ENCODE measurements at places on chromosomes 3 and 15.

- no peak for DNase-seq
Observed at GRCh38 chr15:90957031-90957790, 2.5 kb downstream of the RCCD1 start.

- no peak for DNase-seq
Observed at GRCh38 chr3:196662711-196663571, 23.4 kb downstream of the NRROS start.

GRCh38 chr15:63135281-63135680, 13.6 kb downstream of the LACTB start:
- DNase-seq, result no peak

DNA sequence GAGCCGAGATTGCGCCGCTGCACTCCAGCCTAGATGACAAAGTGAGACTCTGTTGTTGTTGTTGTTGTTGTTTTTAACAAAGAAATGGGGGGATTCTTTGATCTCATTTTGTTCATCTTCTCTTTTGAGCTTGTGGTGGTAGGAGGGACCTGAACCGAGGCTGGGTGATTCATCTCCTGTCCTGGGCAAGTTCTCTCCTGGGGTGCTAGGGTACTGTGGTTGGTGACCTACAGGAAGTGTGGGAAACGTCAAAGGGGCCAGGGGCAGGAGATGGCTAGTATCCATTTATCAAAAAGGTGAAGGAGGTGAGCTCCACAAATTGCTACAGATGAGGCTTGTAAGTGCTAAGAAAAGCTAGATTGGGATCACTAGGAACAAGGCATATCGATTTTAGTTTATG, 14.3 kb downstream of the PPCDC start:
- DNase-seq, result no peak

- no peak for DNase-seq
Observed at GRCh38 chr15:95325763-95326404, 1004.6 kb upstream of the NR2F2 start.

DNA sequence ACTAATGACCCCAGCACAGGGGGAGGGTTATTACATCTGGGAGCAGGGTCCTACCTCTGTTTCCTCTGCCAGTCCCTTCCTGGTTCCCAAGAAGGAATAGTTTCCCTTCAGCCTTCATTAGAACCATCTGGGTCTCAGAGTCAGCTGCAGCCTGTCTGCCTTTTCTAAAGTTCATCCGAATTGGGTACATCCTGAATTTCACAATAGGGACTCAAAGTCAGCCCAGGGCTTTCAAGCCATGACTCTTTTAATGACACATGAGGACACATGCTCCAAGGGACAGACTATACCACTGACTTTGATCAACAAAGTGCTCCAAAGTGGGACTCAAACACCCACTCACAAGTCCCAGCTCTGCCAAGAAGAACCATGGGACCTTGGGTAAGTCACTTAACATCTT, 12.7 kb upstream of the CRABP1 start:
- DNase-seq, result no peak

DNA sequence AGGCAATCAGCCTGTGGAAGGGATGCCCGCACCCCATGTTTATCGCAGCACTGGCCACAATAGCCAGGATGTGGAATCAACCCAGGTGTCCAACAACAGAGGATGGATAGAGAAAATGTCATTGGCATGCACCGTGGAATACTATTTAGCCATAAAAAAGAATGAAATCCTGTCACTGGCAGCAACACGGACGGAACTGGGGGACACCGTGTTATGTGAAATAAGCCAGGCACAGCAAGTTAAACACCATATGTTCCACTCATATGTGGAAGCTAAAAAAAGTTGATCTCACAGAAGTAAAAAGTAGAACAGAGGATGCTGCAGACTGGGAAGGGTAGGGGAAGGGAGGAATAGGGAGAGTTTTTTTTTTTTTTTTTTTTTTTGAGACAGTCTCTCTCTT, 15.6 kb downstream of the MELTF start:
- DNase-seq, result no peak

DNA sequence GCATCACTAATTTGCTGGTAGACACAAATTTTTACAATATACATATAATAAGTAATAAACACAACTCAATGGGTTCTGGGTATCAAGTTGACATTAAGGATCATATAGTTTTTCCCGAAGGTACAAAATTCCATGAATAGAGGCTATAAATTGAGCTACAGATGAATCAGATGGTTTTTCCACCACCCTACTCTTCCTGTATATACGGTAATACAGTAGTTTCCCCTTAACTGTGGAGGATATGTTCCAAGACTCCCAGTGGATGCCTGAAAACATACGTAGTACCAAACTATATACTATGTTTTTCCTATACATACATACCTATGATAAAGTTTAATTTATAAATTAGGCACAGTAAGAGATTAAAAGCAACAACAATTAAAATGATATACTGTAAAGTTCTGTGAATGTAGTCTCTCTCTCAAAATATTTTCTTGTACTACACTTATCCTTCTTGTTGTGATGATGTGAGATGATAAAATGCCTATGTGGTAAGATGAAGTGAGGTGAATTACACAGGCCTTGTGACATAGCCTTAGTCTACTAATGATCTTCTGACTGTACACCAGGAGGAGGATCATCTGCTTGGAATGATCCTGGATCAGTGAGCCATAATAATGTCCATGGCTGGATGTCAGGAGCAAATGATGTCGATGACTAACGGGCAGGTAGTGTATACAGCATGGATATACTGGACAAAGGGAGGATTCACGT, 116.7 kb downstream of the NR1I2 start:
- no peak for DNase-seq

DNA sequence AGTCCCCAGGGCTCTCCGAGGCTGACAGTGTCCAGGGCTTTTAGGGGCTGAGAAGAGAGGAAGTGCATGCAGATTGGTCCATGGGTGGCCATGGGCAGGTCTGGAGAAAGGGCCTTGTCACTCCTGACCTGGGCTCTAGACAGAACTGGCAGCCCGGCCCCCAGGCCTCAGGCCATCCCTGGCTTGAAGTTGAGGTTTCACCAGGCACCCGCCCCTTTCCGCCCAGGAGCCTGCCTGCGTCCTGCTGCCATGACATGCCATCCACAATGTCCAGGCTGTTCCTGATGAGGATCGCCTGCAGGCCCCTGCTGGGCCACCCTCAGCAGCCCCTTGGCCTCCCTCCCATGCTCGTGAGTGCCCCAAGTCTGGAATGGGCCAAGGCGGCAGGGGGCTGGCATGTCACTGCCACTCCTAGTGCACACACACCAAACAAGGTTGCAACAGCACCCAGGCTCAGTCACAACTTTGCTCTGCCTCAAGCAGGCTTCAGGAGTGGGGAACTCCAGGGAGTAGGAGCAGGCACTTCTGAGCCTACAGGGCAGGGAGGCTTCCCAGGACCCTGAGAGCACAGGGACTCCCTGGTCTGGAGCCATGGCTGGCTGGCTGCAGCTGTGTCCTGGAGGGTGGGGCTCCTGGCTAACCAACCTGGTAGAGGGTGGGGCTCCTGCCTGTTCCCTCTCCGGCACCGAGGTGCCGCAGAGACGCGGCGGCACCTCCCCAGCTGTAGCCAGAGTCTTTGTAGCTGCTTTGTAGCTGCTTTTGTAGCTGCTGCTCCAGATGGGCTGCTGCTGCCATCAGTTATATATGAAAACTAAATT, 1457.1 kb upstream of the GBE1 start:
- no peak for DNase-seq

- no peak for DNase-seq
Observed at GRCh38 chr3:197378985-197379718, 80.7 kb upstream of the DLG1 start.

DNA sequence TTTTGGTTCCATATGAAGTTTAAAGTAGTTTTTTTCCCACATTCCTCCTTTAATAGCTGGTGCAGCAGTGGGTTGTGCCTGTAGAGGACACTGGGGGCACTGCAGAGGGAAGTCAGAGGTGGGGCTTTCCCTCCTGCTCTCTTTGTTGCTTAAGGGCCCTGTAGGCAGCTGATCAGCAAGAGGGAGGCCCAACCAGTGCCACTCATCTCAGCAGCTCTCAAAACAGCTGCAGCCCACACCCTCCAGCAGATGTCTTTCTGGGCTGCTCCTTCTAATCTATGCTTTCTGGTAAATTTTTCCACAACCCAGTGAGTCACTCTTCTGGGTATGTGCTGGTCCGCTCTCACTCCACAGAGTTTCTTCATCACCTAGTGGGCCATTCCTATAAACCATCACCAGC, 263.8 kb downstream of the FEZF2 start:
- no peak for DNase-seq

- no peak for DNase-seq
Observed at GRCh38 chr15:42267286-42267685, 5.7 kb upstream of the GANC start.

GRCh38 chr3:179263134-179263533, 12.2 kb upstream of the KCNMB3 start:
- no peak for DNase-seq

DNA sequence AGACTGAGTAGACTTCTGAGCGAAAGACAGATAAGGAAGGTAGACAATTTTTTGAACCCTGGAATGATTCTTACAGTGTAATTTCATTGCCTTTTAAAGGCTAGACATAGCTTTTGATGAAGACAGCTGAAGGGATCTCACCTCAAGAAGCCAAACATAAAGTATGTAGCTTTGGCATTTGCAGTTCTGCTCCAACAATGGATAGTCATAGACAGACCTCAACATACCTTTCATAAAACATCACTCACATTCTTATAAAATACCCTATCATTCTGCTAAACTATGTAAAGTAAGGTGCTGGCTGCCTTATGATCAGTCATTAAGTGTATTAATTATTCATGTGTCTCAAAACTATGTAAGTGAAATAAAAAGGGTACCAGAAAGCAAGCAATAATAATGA, 70.0 kb downstream of the UBE3A start:
- no peak for DNase-seq

GRCh38 chr3:63193647-63194046, 84.5 kb upstream of the SYNPR start:
- DNase-seq, result no peak

DNA sequence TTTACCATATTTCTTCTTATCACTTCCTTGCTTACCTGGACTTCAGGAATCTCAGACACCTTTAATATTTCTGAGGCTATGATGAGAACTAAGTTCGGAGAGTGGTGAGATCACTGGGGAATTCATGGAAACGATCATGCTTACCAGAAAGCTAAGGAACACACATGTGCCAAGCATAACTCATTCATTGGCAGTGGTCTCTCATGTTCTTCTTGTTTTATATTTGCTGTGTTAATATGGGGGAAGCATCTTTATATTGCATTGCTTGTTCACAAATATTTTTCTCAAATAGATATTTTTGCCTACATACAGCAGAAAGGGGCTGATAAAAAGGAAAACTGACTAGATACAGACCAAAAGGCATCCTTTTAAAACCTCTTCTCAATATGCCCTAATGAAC, 55.8 kb downstream of the COL6A6 start:
- no peak for DNase-seq
